ENCODE measurements at places on chromosomes 7 and 10.
A peak's percentile ranks its signal among the peaks of the same experiment; 100 is the strongest.

GRCh38 chr7:6536262-6537260 is 14.7 kb downstream of the GRID2IP start:
- peak; percentile 5 for DNase-seq

GRCh38 chr10:122567056-122567660 is 6.6 kb downstream of the DMBT1 start:
- peak; percentile 16 for DNase-seq

DNA sequence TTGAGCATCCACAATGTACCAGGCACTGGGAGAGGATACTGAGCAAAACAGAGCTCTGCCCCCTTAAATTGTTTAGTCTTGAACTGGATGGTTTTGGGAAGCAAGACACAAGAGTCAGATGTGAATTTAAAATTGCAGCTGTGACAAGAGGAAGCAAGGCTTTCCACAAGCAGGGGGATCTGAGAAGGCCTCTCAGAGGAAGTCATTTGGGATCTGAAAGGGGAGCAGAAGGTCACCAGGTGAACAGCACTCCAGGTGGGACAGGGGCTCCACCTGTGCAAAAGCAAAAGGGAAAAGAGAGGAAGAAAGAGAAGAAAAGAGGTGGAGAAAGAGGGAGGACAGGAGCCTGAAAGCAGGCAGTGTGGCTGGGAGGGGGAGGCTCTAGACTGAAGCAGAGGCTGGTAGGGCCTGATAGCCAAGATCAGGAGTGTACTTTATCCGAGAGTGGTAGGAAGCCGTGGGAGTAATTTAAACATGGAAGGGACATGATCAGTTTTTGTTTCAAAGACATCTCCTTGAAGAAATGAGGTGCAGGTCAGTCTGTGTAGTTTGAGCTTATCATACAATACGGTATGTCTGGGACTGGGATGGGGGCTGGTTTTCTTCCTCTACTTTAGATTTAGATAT is 76.1 kb upstream of the DUSP5 start:
- DNase-seq = no peak

- no peak for DNase-seq
Observed at GRCh38 chr10:49143249-49143648, 9.4 kb upstream of the FAM170B start.

GRCh38 chr7:40622941-40623501 is 488.2 kb downstream of the SUGCT start:
- DNase-seq = no peak

DNA sequence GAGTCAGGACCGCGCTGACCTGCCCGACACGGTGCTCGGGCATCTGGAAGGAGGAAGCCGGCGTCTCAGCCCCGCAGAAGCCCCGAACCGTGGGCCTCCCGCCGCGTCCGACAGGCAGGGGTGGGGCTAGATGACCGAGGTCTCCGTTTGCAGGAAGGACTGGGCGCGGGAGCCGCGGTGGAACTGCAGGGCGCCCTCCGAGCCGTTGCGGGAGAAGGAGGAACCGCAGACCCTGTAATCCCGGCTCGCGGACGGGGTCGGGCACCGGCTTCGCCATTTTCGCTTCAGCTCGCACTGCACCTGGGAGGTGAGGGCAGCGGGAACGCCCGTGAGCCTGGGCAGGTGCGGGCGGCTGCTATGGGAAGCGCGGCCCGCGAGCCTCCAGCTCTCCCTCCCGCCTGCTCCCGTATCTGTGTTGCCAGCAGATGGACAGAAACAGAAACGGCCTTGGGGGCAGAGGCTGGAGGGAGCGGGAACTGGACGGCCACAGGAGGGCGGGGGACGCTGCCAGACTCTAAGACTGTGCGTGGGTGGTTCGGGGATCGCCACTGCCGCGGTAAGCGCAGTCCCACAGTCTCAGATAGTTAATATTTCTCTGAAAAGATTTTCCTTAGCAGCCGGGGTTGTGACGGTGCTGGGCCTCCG is 114.1 kb downstream of the VIPR2 start:
- DNase-seq = no peak

DNA sequence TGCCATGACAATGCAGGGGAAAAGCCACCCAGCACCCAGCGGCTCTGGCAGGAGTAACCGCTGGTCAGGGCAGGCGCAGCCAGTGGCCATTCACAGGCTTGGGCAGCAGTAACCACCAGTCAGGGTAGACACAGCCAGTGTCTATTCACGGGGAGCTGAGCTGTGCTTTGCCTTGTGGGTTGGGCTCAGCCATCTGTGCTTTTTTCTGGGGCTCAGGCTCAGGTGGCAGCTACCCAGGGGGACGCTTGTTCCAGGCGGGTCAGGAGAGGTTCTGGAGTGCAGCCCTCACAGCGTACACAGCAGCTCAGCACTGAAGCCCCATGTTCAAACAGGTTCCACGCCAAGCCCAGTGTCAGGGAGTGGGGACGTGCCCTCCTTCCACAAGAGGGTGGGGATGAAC is 28.5 kb downstream of the FOXL3 start:
- DNase-seq = no peak

DNA sequence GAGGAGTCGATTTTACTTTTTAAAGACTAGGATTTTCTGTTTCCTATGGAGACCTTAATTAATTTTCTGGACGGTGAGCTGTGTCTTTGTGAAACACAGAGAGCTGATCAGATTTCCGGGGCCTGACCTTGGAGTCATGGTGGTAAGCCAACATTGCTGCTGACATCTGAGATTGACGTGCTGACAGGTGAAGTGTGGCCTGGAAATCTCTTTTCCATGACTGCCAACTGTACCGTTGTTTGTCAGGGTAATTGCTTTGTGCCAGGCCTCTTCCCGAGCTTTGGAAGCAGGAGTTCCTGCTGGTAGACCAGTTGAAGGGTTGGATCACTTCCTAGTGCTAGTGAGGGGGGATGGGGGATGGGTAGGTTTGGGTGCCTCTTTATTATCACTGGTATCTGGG is 71.2 kb downstream of the ADRA2A start:
- DNase-seq = no peak

GRCh38 chr7:155530601-155531000 is 15.8 kb downstream of the CNPY1 start:
- no peak for DNase-seq

- DNase-seq = no peak
Observed at GRCh38 chr7:101975046-101975445, 157.6 kb downstream of the CUX1 start.

- no peak for DNase-seq
Observed at GRCh38 chr7:68438016-68438415, 1160.3 kb upstream of the AUTS2 start.

DNA sequence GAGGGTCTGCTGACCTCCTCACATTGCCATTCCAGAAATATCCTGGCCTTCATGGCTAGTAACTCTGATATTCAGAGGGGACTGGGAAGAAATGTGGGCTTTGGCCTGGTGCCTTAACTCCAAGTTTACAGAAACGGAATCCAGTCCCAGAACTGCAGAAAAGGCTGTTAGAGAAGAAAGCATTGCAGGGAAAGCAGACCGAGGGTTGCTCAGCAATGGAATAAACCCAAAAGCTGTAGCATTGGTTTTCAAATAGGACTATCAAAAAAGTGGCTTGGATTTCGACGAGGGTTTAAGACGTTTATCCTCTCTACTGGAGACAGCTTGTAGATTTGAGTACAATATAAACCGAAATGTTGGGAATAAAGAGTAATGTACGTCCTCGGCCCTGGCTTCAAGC is 425.8 kb upstream of the FOXK1 start:
- no peak for DNase-seq

- no peak for DNase-seq
Observed at GRCh38 chr7:69657331-69657730, 59.1 kb downstream of the AUTS2 start.

GRCh38 chr7:158327012-158327411 is 260.6 kb downstream of the PTPRN2 start:
- no peak for DNase-seq

DNA sequence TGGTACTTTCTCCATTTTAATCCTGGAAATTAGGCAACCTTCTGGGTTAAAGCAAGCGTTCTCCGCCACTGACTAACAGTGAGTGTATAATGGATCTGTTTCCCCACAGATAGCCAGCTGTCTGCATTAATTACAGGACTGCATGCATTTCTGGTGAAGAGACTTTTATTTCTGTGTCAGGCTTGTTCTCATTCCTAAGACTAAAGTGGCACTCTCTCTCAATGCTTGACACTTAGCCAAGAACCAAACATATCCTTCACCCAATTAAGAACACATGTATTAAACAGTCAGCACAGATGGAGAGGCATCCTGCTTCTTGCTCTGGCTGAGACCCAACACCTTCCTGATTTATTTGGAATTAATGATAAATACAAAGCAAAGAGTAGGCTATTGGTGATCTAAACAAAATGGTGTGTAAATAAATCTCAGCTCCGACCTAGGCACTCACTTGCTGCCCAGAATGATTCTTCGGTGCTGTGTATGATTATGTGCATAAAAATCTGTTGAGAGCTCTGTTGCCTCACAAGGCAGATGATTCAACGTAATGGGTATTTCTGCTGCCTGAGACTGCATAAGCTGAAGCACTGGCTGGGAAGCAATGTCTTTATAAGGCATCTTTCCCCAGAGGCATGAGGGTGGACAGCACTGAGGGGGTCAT is 16.8 kb downstream of the CALU start:
- peak; percentile 96 for DNase-seq

DNA sequence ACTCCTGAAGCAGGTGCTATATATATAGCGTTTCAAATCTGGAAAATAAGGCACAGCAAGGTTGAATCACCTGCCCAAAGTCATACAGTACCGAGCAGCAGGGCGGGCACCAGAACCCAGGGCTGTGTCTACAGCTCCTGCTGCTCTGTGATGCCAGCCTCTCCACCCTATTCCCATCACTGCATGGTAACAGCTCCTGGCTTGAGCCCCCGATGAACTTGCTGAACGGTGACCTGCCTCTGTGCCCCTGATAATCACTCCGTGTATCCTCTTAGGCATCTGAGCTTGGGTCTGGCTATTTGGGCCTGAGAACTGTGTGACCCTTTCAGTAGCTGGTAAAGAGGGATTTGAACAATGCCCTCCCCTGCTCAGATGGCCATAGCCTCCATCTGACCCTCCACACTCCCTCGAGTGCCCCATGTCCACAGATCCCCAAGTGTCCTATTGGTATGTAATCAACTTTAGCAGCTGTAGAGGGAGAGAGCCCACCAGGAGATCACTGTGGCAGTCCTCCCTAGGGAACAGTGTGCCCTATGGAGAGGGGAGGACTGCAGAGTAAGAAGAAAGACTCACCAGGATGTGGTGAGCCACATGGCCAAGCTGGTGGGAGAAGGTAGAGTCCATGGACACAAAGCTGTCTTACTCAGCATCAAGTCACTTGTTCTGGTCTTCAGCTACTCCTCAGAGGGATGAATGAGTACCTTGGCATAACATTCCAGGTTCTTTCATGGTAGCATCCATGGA is 1.1 kb upstream of the ARHGAP22 start:
- DNase-seq = no peak

- no peak for DNase-seq
Observed at GRCh38 chr10:132820056-132820455, 34.1 kb upstream of the NKX6-2 start.

DNA sequence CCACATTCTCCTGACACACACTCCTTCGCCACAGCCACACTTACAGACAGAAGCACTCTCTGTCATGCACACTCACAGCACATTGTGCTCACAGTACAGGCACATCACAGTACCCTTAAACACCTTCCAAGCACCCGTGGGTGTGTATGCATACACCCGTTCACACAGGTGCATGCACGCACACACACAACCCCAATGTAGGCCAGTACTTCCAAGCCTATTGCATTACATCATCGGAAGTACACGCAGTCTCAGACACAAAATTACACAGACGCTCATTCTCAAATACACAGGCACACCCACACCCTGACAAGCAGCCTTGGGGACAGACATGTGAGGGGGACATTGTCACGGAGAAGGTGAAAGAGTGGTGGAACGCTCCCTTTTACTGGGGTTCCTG is 11.1 kb downstream of the KAZALD1 start:
- no peak for DNase-seq

Data from fibroblast of skin of scalp (primary cell).